ENCODE measurements at places on chromosomes 3 and 15. TPM values are rescaled to one million over a fixed set of nuclear protein-coding genes. Genes with fewer than 3 reads are reported as not detected.

DNA sequence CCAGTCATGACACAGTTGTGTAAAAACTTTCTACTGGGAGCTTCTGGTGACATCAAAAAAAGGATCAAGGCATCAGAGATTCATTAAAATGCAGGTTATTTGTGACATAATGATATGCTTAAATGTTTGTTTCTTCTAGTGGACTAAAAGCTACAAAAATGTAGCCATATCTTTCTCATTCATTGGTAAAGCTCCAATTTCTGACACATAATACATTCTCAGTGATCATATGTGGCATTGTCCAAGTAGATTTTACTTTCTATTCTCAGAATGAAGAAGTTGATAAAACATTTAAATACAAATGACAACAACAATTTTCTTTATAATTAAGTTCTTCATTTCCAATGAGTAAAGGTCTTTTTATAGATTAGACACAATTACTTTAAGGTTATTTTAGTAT lies 71.0 kb upstream of the ARHGEF26 start:
- no peak for DNase-seq

DNA sequence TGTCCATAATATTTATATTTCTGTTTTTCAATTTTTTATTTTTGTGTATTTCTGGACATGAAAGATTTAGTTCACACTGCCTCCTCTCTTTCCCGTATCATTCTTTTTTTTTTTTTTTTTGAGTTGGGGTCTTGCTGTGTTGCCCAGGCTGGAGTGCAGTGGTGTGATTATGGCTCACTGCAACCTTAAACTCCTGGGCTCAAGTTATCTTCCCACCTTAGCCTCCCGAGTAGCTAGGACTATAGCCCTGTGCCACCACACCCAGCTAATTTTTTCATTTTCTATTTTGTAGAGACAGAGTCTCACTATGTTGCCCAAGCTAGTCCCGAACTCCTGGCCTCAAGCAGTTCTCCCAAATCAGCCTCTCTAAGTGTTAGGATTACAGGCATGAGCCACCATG lies 53.6 kb downstream of the PRKCI start:
- DNase-seq, result no peak

DNA sequence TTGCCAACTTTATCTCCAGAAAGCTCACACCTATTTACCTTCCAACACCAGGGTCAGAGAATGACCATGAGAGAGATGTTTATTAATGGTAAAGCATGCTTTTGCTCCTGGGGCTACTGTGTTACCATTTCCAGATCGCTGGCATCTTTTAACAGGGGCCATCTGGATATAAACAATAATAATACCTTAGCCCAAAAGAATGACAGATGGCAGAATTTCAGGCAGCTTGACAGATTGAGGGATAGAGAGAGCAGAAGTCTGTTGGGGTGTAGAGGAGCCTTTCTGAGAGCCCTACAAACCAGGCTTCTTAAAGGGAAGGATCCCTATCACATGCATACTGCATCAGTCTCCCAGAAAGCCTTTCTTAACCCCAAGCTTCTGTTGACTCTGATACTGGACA lies 17.7 kb downstream of the RBP1 start:
- DNase-seq, result no peak

- DNase-seq, result no peak
Measured at GRCh38 chr15:65332391-65333147, 28.1 kb downstream of the RNU5B-1 start.

FBXO45 gene
- 18.2 TPM for total RNA-seq
